ENCODE measurements at places on chromosomes 1 and 21.

DNA sequence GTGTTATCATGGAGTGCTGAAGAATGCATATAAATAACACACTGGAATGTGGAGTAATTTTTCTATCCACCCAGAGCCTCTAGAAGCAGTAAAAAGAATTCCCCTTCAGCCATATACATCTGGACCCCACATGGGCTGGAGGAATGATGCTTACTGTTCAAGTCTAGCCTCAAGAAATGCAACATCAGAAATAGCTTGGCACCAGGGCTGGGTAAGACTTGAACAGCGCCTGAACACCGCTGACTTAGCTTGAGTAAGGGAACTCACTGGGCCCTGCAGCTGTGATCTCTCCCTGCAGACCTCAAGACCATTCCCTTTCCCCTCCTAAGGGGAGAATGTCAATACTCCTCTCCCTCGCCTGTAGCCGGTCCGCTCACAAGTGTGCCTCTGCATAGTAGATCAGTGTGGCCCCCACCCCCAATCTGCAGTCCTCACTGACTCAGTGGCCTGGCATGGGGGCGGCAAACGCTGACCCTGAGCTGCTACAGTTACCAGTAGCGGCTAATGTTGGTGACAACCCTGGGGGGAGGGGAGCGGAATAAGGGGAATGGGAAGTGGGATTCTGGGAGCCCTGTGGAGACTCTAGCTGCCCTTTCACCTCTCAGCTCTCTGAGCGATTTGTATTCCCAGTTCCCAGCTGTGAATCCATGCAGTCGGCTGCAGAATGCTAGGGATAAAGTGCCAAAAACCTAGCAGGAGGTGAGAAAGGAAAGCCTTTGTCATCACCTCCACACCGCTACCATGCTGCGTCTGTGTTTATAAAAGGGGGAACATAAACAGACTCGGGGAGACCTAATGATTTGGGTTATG, 483.9 kb downstream of the DISC1 start:
- DNase-seq = no peak

DNA sequence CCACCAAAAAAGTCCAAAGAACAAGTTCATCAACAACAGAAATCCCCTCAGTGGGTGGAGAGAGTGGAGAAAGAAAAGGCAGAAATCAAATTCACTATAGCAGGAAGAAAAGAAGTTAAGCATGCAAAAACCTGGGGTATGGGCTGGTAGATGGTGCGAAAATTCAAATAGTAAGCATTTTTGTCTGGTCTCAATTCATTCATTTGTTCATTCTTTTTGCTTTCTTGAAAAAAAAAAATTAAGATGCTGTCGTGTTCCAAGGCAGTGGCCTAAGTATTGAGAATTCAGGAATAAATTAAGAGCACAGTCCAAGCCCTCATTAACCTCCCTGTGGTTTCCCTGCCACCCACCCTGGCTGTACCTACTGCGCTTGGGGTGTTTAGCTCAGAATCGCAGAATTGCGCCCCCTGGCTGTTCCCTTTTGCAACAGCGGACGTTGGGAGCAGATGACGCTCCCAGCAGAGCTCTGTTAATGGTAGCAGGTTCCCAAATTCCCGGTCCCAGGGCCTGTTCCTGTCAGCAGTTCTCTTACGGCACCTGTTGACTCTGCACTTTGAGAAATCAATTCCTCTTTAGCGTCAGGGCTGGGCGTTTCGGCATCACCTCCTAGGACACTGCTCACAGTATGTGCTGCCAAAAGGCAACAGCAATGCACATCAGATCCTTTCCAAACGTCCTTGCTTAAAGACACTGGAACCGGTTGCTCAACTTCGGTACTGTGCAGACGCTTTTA, 34.0 kb upstream of the SSX2IP start:
- peak; percentile 75 for DNase-seq

GRCh38 chr1:66445492-66446181, 88.3 kb upstream of the SGIP1 start:
- peak; percentile 56 for DNase-seq

DNA sequence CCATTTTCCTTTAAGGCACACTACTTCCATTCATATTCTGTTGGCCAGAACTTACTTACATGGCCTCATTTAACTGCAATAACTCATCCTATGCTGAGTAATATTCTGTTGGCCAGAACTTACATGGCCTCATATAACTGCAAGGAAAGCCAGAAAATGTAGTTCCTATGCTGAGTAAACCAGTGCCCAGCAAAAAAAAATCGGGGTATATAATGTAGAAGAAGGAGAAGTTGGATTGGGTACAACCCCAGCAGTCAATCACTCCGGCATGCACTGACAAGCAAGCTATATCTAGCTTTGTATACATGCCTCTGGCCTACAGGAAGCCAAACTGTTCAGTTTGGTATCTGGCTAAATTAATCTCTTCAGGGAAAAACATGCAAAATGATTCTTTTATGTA, 39.4 kb upstream of the PPIH start:
- DNase-seq = no peak
